ENCODE measurements at places on chromosomes 13 and 19. TPM values are rescaled to one million over a fixed set of nuclear protein-coding genes. Genes with fewer than 3 reads are reported as not detected.

EFNB2 gene
- 62.4 TPM for polyA plus RNA-seq

CEACAM3 gene
- not detected for polyA plus RNA-seq

ZNF681 gene
- polyA plus RNA-seq, result 0.78 TPM

TNFRSF19 gene
- 19.8 TPM for polyA plus RNA-seq

F10 gene
- polyA plus RNA-seq, result 143 TPM

FAM32A gene
- polyA plus RNA-seq, result 154 TPM

HIF3A gene
- polyA plus RNA-seq, result 149 TPM

AP1M2 gene
- polyA plus RNA-seq, result 67.4 TPM

OR7D2 gene
- 0.34 TPM for polyA plus RNA-seq

DOCK9 gene
- polyA plus RNA-seq, result 16.4 TPM

SMIM24 gene
- 151 TPM for polyA plus RNA-seq

MTIF3 gene
- polyA plus RNA-seq, result 71.6 TPM

DGKH gene
- polyA plus RNA-seq, result 3.6 TPM

GEMIN7 gene
- 69.0 TPM for polyA plus RNA-seq

LMO7 gene
- 58.1 TPM for polyA plus RNA-seq

ZNF208 gene
- not detected for polyA plus RNA-seq

METTL21C gene
- polyA plus RNA-seq, result not detected

SPACA6 gene
- 17.7 TPM for polyA plus RNA-seq

KCNK6 gene
- 16.0 TPM for polyA plus RNA-seq

CEACAM20 gene
- polyA plus RNA-seq, result 0.39 TPM

RBM42 gene
- 113 TPM for polyA plus RNA-seq

ZNF112 gene
- polyA plus RNA-seq, result 2.6 TPM

PLIN5 gene
- polyA plus RNA-seq, result 6.4 TPM

ELSPBP1 gene
- 1.9 TPM for polyA plus RNA-seq

KLK12 gene
- 2.3 TPM for polyA plus RNA-seq

LGALS14 gene
- 1.3 TPM for polyA plus RNA-seq

Measured in hepatocyte (in vitro differentiated cells).